Activated CD4-positive, alpha-beta T cell treated with anti-CD3 and anti-CD28 coated beads for 36 hours (primary cell): ENCODE measurements at places on chromosomes 11 and 22.

DNA sequence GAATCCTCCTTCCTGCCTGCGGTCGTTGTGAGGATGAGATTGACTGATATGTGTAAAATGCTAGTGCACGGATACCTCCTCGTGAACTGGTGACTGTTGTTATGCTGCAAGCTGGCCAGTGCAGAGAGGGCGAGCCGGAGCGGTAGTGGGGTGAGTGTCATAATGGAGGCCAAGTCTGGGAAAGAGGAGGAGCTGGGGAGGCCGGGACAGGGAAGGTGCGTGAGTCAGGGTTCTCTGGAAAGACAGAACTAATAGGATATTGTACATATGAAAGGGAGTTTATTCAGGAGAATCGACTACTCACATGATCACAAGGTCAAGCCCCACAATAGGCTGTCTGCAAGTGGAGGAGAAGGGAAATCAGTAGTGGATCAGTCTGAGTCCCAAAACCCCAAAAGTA, 56.8 kb upstream of the FADD start:
- H3K4me1 ChIP-seq, result peaks cover 7% of the 10 kb centered on the region
- H3K27ac ChIP-seq, result no peak overlapping the region
- no peaks in the 10 kb centered on the region for H3K36me3 ChIP-seq
- H3K27me3 ChIP-seq, result peaks cover 34% of the 10 kb centered on the region
- DNase-seq, result no peak

GRCh38 chr11:66609721-66610617, 6.5 kb upstream of the RBM14 start:
- no peak overlapping the region for H3K27ac ChIP-seq
- DNase-seq, result no peak
- peaks cover 8% of the 10 kb centered on the region for H3K4me1 ChIP-seq
- no peak overlapping the region for H3K4me3 ChIP-seq
- H3K27me3 ChIP-seq, result no peaks in the 10 kb centered on the region

DNA sequence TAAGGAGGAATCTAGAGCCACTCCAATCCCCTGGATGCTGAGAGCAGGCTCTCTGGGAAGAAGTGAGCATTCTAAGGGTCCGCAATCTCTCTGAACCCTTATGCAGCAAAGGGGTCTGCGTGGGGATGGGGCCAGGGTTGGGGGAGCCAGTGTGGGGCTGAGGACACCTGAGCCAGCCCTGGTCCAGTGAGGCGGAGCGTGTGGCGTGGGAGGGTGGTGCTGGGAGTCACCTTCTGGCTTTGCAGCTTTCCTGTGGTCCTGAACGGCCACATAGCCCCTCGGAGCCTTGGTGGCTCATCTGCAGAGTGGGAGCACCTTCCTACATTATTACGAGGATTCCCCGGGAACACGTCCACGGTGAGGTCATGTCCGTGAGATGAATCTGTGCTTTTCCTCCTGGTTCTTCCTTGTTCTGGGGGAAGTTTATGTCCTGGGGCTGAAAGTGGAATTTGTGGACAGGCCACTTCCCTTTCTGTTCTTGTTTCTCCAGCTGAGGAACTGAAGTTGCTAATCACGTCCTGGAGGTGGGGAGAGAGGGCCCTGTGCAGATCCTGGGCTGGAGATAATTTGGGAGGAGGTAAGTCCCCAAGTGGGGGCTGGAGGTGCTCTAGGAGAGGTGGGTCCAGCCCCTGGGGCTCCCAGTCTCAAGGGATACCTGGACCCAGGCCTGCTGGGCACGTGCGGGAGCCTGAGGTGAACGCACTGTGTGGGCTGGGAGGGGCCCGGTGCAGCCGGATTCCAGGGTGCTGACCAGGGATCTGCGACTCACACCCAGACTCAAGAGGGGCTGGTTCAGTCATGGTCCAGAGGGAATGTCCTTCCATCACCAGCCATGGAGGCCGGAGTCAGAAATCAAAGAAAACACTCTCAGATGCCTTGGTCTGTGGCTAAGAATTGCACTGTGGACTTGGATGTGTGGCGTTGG, 6.1 kb downstream of the MRGPRE start:
- H3K27me3 ChIP-seq, result no peaks in the 10 kb centered on the region
- no peak overlapping the region for H3K4me3 ChIP-seq
- no peak overlapping the region for H3K27ac ChIP-seq

DNA sequence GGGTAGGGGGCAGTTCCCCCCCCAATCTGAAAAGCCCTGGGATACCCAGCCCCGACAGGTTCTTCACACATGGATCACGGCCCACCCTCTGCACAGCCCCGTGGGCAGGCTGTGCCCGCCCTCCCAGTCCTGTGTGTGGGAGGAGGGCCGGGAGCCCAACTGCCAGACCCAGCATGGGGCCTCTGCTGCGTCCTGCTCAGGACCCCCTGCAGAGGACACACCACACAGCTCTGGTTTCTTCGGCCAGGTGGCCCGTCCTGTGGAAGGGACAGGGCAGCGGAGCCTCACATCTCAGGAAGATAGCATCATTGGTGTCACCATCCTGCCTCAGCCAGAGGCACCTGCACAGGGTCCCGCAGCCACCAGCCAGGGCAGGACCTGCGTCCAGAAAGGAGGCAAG, 396.0 kb downstream of the TBC1D22A start:
- H3K36me3 ChIP-seq, result peaks cover 4% of the 10 kb centered on the region
- H3K27me3 ChIP-seq, result no peaks in the 10 kb centered on the region
- H3K4me1 ChIP-seq, result no peaks in the 10 kb centered on the region
- no peak overlapping the region for H3K4me3 ChIP-seq

- H3K4me1 ChIP-seq, result peaks cover 54% of the 10 kb centered on the region
- no peak overlapping the region for H3K4me3 ChIP-seq
- peak overlapping the region; percentile 5 for H3K27ac ChIP-seq
- H3K27me3 ChIP-seq, result no peaks in the 10 kb centered on the region
- DNase-seq, result no peak
Observed at GRCh38 chr11:16900491-16900890, 113.7 kb downstream of the PLEKHA7 start.

DNA sequence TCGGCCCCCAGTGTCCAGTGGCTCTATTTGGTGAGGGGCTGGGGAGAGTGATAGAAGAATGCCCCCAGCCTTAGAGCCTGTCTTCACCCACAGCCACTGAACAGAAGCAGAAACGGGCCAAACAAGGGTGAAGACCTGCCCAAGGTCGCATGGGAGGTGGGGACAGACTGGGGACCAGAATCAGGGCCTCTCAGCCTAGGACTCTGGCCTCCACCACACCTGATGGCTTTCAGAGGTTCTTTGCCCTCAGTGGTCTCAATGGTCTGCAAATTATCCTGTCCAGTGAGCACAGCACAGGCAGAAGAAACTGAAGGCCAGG, 4.5 kb upstream of the MYRF start:
- no peaks in the 10 kb centered on the region for H3K36me3 ChIP-seq
- H3K4me1 ChIP-seq, result peaks cover 2% of the 10 kb centered on the region
- H3K4me3 ChIP-seq, result no peak overlapping the region
- H3K27me3 ChIP-seq, result peaks cover 18% of the 10 kb centered on the region
- DNase-seq, result no peak

GRCh38 chr22:26680485-26680884, 23.1 kb downstream of the MIAT start:
- H3K4me1 ChIP-seq, result peaks cover 39% of the 10 kb centered on the region
- DNase-seq, result no peak
- no peak overlapping the region for H3K27ac ChIP-seq
- peaks cover 22% of the 10 kb centered on the region for H3K36me3 ChIP-seq
- no peaks in the 10 kb centered on the region for H3K27me3 ChIP-seq

DNA sequence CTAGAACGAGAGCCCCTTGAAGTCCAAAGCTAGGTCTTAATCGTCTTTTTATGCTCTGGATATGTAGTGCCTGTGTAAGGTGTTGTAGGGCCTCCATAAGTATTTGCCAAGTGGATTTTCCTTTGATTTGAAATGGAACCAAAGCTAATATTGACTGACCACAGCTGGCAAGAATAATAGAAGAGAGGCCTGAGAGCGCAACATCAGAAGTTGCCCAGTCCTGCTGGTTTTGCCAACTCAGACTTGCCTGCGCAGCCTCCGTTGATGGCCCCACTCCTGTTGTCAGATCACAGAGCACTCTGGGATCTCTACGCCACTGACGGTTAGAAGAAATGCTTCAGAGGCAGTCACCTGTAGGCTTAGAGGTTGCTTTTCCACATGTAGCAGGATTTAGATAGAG, 251.2 kb downstream of the TENM4 start:
- DNase-seq, result no peak
- H3K4me3 ChIP-seq, result no peak overlapping the region
- no peaks in the 10 kb centered on the region for H3K36me3 ChIP-seq
- no peaks in the 10 kb centered on the region for H3K27me3 ChIP-seq
- H3K27ac ChIP-seq, result no peak overlapping the region

DNA sequence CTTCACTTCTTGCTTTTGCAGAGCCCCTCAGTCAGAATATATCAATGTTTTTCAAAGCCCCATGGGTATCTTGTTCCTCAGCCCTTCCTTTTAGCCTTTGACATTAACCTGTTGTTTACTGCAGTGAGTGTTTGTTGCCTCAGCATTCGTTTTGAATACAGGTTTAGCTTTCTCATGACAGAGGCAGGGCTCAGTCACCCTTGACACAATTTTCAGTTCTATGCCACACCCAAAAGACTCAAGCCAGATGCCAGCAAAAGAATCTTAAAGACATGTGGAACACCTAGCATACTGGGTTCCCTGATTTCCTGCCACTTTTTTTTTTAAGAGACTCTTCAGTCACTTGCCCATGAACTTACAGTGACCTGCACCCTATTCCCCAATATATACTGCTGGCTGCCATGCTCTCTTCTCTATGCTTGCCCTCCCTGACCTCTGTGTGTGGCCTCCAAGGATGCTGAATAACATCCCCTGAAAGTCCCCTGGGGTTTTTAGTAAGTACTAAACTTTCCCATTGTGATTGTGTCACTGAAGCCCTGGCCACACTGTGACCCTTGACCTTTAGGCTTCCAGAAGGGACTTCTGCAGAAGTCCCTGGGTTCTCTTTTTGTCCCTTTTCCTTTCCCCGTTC, 1225.5 kb downstream of the TBC1D22A start:
- H3K36me3 ChIP-seq, result no peaks in the 10 kb centered on the region
- peaks cover 1% of the 10 kb centered on the region for H3K27me3 ChIP-seq

- no peak overlapping the region for H3K4me3 ChIP-seq
- H3K27me3 ChIP-seq, result no peaks in the 10 kb centered on the region
- H3K4me1 ChIP-seq, result no peaks in the 10 kb centered on the region
- H3K27ac ChIP-seq, result no peak overlapping the region
- DNase-seq, result no peak
Observed at GRCh38 chr11:111707039-111707690, 59.0 kb downstream of the PPP2R1B start.

- DNase-seq, result no peak
- no peaks in the 10 kb centered on the region for H3K27me3 ChIP-seq
- no peaks in the 10 kb centered on the region for H3K4me1 ChIP-seq
- no peak overlapping the region for H3K27ac ChIP-seq
Observed at GRCh38 chr22:29797351-29797750, 30.2 kb downstream of the UQCR10 start.

DNA sequence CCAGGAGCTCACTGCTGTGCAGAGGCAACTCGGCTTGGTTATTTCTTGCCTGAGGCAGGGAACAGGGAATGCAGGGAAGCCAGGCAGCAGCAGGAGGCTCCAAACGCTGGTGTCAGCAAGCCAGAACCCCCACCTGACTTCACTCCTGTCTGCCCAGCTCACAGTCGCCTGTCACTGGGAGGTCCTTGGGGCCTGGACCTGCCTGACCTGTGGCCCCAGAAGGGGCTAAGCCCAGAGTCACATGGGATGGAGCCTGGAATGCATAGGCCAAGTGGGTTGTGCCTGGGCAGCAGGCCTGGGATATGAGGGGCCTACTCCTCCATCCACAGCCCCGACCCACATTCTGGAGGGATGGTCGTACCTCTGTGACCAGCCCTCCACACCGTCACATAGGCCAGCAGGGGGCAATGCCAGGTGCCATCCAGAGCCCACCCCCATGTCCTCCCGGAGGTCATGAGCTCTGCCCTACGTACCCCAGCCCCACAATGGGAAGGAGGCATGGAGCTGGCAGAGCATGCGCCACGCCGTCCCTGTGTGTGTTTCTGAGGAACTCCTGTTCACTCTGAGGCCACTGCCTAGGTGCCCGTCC, 5.2 kb downstream of the RASSF7 start:
- H3K4me3 ChIP-seq, result no peak overlapping the region
- H3K27me3 ChIP-seq, result no peaks in the 10 kb centered on the region
- DNase-seq, result peak; percentile 16
- H3K4me1 ChIP-seq, result peaks cover 3% of the 10 kb centered on the region
- no peak overlapping the region for H3K27ac ChIP-seq
- peaks cover 13% of the 10 kb centered on the region for H3K36me3 ChIP-seq

GRCh38 chr11:96340555-96340885, 2.5 kb downstream of the MAML2 start:
- peak overlapping the region; percentile 95 for H3K27ac ChIP-seq
- H3K4me1 ChIP-seq, result peaks cover 51% of the 10 kb centered on the region
- peaks cover 53% of the 10 kb centered on the region for H3K36me3 ChIP-seq
- H3K4me3 ChIP-seq, result peak overlapping the region; percentile 84
- no peaks in the 10 kb centered on the region for H3K27me3 ChIP-seq

DNA sequence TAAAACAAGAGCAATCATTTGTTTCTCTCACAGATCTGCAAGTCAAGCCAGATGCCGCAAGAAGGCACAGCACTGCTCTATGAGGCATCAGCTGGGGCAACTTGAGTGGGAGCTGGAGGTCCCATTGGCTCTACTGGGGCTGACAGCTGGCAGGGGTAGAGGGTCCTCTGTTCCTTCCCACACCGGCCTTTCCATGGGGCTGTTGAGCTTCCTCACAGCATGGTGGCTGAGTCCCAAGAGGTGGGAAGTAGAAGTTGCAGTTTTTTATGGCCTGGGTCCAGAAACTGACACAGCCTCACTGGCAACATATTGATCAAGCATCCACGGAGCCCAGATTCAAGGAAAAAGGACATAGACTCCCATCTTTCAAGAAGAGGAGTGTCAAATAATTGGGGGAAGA, 34.4 kb downstream of the RPL3 start:
- no peaks in the 10 kb centered on the region for H3K36me3 ChIP-seq
- peaks cover 3% of the 10 kb centered on the region for H3K4me1 ChIP-seq
- DNase-seq, result no peak
- no peak overlapping the region for H3K4me3 ChIP-seq
- H3K27me3 ChIP-seq, result peaks cover 4% of the 10 kb centered on the region

DNA sequence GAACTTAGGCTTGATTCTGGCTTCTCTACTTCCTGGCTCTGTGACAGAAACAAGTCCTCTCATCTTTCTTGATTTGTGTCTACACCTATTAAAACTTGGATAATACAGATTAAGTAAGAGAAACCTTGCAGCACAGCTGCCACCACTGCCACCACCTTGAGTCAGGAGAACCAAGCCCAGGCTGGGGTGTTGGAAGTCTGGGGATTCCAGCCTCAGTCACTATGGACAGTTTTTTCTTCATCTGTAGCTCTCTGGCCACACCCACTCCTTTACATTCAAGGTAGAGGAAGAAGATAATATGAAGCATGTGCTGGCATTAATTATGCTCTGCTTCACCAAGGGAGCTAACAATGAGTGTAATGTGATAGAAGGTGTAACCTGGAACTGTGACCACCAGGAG, 75.7 kb downstream of the RELT start:
- no peak overlapping the region for H3K27ac ChIP-seq
- no peaks in the 10 kb centered on the region for H3K4me1 ChIP-seq
- no peak overlapping the region for H3K4me3 ChIP-seq
- H3K36me3 ChIP-seq, result no peaks in the 10 kb centered on the region

DNA sequence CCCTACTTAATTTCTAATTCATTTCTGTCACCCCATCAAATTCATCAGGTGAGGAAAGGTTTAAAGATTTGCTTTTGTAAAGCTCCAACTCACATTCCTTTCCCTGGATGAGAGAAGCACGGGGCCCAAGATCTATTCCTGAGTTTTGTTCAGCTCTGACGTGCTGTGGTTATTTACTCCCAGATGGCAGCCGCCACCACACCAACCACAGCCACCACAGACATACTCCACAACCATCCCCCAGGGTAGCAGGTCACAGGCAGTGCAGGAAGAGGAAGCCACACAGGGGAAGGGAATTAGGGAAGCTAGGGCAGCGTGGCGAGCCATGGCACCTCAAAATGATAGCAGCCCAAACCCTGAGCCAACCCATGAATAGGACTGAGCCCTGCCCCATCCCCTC, 63.5 kb upstream of the CSNK2A3 start:
- H3K36me3 ChIP-seq, result no peaks in the 10 kb centered on the region
- H3K4me3 ChIP-seq, result no peak overlapping the region
- H3K4me1 ChIP-seq, result peaks cover 7% of the 10 kb centered on the region
- H3K27ac ChIP-seq, result no peak overlapping the region
- H3K27me3 ChIP-seq, result peaks cover 16% of the 10 kb centered on the region
- DNase-seq, result no peak
